ENCODE measurements at places on chromosomes 3 and 15.
A peak's percentile ranks its signal among the peaks of the same experiment; 100 is the strongest.

GRCh38 chr3:127255516-127255915, 32.3 kb downstream of the PRR20G start:
- DNase-seq, result no peak

DNA sequence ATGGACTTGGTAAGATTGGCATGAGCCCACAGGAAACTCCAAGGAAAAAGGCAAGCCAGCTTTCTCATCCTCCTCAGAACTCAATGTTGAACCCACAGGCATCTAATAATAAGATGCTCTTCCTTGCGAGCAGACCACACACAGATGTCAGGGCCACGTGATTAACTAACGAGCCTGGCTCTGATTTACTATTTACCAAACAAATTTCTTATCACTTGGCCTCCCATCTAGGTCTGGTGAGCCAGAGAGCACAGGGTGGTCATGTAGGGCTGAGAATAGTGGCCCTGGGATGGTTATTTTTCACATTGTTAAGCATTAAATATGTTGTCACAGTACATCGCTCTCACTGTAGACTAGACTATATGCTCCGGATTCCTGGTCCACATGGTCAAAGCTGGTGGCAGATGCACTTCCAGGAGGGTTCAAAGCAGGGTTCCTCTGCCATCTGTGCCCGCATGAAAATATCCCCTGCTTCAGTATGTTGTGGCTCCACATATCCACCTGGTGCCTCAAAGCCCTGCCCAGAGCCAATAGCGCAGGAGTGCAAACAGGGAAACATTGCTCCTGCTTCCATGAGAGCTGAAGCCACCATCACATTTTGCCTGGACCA, 472.5 kb upstream of the WNT5A start:
- DNase-seq, result no peak

- no peak for DNase-seq
Measured at GRCh38 chr15:67307156-67307555, 52.6 kb downstream of the IQCH start.

GRCh38 chr3:100396967-100397366, 3.9 kb downstream of the TOMM70 start:
- DNase-seq, result no peak

GRCh38 chr3:191975936-191976335, 515.0 kb downstream of the PYDC2 start:
- no peak for DNase-seq

DNA sequence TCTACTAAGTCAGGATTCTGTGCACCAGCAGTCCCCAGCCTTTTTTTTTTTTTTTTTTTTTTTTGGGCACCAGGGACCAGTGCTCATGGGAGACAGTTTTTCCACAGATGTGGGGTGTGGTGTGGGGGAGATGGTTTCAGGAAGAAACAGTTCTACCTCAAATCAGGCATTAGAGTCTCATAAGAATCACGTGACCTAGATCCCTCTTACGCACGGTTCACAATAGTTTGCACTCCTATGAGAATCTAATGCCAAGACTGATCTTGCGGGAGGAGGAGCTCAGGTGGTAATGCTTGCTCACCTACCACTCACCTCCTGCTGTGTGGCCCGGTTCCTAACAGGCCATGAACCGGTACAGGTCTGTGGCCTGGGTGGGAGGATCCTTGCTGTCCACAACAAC, 88.8 kb downstream of the GADL1 start:
- no peak for DNase-seq

GRCh38 chr3:46576386-46576785, 10.3 kb upstream of the LRRC2 start:
- DNase-seq, result no peak

DNA sequence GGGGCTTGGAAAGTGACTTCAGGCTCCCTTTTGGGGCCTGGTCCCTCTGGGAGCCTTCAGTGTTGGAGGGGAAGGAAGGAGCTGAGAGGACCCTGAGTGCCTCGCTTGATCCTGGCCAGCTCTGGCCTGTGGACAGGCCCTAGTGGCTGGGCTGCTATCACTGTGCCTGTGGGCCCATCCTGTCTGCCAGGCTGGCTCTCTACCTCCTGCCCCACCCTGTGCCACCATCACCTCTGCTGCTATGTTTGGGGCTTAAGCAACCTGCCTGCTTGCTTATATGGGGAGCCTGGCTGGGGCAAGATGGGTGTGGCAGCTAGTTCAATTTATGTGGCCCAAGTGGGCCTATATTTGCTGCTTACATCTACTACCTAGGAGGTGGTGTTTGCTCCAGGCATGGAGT, 7.1 kb downstream of the TEX264 start:
- DNase-seq, result no peak

DNA sequence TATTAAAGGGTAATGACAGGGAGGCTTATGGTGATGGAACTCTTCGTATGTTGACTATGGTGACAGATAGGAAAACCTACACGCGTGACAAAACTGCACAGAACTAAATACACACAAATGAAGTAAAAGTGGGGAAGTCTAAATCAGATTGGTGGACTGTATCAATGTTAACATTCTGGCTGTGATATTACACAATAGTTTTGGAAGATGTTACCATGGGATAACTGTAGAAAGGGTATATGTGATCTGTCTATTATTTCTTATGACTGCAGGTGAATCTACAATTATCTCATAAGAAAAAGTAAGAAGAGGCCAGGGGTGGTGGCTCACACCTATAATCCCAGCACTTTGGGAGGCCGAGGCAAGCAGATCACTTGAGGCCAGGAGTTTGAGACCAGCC, 9.1 kb downstream of the HIGD2B start:
- no peak for DNase-seq

- DNase-seq, result no peak
Measured at GRCh38 chr3:127678315-127678599, 5.5 kb downstream of the ABTB1 start.

GRCh38 chr3:142987080-142987700, 14.2 kb upstream of the U2SURP start:
- no peak for DNase-seq

GRCh38 chr3:49689046-49689907, at the start of the genes MST1 and RNF123:
MST1 (minus strand) TSS chr3:49689474; CDS start chr3:49688691, 783 bp downstream.
RNF123 (plus strand) TSS chr3:49689557; CDS start chr3:49691166, 1,609 bp downstream.
- DNase-seq, result peak; percentile 92

GRCh38 chr3:73586190-73586589, 38.6 kb downstream of the PDZRN3 start:
- DNase-seq, result no peak

DNA sequence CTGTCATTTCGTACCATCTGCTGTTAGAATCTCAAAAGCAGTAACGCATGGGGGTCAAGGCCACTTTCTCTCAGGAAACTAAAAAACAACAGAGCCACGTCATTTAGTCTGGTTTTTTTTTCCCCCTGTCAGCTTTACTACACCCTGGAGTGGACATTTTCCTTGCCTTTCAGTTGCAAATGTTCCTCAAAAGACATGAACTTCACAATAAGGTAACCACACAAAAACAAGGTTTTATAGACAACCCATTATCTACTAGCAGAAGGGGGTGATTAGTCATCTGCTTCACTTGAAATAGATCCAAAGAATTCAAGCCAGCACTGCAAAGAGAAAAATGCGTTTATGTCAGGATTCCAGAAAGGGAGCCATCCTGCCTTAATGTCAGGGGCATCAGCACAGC, 171.8 kb upstream of the CDIN1 start:
- no peak for DNase-seq

DNA sequence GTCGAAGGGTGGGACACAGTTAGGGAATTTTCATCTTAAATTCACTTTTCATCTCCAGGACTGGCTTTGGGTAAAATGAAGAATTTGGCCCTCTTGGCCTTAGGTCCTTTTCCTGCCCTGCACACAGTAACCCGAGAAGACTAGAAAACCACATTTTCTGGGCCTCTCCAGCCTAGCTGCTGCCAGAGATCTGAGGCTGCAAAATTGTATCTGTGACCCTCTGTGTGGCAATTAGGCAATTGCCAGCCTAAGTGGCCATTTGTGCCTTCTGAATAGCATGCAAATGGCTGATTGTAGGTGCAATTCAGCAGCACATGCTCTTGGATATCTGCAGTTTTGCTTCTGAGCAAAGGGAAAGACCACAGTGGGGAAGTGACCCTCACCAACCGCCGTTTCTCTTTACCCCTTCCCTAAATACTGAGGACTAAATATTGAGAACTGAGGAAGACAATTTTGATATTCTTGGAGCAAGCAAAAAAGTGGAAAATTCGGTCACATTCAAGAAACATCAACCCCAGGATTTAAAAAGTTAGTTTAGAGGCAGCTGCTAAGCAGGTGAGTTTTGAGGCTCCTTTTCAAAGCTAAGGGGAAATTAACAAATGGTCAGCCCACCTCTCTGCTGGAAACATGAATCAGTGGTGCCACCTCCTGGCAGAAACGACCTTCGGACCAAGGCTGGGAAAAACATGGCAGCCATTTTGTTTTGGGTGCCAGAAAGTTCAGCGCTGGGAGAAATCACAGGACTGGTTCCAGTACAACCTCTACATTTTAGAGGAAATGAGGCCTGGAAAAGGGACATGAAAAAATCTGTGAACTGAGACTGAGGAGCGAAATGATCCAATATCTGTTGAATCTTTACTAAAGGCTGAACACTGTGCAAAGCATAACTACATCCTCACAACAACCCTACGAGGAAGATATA, 56.6 kb upstream of the PRTG start:
- no peak for DNase-seq

DNA sequence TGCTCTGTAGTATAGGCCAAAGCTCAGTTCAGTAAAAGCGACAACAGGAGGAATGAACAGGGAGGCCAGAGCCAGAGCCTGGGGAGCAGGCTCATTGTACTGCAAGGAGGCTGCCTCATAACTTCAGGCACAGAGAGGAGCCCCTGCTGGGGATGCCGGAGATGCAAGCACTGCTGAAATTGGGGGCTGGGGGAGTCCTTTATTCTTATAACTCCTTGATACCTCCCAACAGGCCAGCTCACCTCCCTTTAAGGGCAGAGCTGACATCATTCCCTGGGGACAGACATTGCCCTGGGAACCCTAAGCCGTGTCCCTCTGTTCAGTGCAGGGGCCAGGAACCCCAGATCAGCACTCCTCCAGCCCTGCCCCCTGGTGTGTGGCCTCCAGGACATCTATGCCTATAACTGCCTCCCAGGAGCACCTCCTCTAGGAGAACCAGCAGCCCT, 83.8 kb upstream of the MRPS22 start:
- no peak for DNase-seq

- DNase-seq, result no peak
Measured at GRCh38 chr15:48096813-48097212, 24.0 kb upstream of the SLC24A5 start.

- no peak for DNase-seq
Measured at GRCh38 chr15:89140595-89140994, 52.3 kb downstream of the ABHD2 start.

GRCh38 chr3:37071921-37072320, 78.6 kb downstream of the MLH1 start:
- no peak for DNase-seq

DNA sequence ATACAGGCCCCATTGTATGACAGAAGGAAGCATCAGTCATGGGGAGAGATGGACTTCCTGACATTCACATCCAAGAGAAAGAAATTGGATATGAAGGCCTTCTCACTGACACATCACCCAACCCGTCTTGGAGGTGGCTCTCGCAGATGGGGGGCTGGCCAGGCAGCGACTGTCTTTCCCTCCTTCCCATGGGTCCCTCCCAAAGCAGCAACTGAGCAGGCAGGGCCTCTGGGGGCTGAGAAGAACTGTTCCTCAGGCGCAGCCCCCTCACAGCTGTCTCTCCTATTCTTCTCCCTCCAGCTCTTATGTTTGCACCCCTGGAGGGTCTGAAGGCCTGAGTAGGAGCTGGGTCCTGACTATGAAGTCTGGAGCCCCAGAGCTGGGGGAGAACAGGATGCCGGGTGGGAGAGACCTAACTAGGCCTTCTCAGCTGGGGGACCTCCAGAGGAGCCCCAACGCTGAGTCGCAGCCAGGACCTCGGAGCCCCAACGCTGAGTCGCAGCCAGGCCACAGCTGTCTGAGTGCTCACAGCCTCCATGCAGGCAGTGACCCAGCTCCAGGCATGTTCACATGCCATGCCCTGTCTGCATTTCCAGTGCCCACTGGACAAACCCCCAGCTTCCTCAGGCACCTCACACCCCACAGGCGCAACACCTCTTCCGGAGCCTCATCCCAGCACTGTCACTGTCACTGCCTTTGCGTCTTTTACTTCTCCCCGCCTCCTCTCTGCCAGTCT, 29.6 kb downstream of the UMPS start:
- DNase-seq, result no peak

GRCh38 chr3:172708921-172709773, 1.7 kb downstream of the NCEH1 start:
- no peak for DNase-seq

- DNase-seq, result no peak
Measured at GRCh38 chr3:20147361-20147760, 38.6 kb downstream of the SGO1 start.
